Liver (tissue), 10 donors: ENCODE measurements at places on chromosomes 3 and 15. TPM values are rescaled to one million over a fixed set of nuclear protein-coding genes. Genes with fewer than 3 reads are reported as not detected.

Gene LAMB2
- 134 TPM for total RNA-seq

Gene TMC3
- not detected for total RNA-seq

Gene GXYLT2
- 0.08 TPM for total RNA-seq

DNA sequence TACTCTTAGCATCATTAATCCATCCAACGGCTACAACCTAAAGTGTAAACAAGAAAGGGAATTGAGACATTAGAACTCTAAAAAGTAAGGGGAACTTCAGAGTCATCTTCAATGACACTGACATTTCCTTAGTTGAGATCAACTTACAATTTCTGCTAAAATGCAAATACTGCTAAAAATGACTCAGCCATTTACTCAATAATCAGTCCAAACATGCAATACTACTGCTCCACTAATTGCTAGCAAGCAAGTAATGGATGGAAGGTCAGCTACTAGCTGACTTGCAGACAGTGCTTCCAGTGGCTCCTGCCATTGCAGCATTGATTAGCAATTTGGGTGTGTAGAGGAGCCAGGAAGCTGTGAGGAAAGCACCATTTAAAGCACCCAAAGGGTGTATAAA lies 28.4 kb downstream of the CD200R1L start:
- H3K4me1 ChIP-seq, result no peaks in the 10 kb centered on the region
- no peaks in the 10 kb centered on the region for H3K27me3 ChIP-seq
- no peak overlapping the region for H3K4me3 ChIP-seq
- no peak overlapping the region for H3K27ac ChIP-seq
- no peaks in the 10 kb centered on the region for H3K36me3 ChIP-seq

GRCh38 chr3:141537856-141538255 lies 51.0 kb downstream of the RASA2 start:
- no peaks in the 10 kb centered on the region for H3K4me1 ChIP-seq
- no peak for DNase-seq
- H3K27me3 ChIP-seq, result no peaks in the 10 kb centered on the region
- H3K4me3 ChIP-seq, result no peak overlapping the region
- no peak overlapping the region for H3K27ac ChIP-seq
- peaks cover 3% of the 10 kb centered on the region for H3K36me3 ChIP-seq

DNA sequence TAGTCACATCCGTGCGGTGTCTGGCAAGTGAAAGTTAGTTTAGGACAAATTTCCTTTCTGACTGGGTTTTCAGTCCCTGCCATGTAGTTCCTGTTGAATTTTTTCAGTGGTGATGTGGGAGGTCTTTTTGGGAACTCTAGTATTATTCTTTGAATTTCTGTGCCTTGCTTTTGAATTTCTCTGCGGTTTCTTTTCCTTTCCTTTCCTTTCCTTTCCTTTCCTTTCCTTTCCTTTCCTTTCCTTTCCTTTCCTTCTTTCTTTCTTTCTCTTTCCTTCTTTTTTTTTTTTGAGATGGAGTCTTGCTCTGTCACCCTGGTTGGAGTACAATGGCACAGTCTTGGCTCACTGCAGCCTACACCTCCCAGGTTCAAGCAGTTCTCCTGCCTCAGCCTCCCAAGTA lies 88.2 kb downstream of the CGNL1 start:
- H3K27me3 ChIP-seq, result no peaks in the 10 kb centered on the region
- no peaks in the 10 kb centered on the region for H3K4me1 ChIP-seq
- DNase-seq, result no peak
- H3K36me3 ChIP-seq, result peaks cover 15% of the 10 kb centered on the region
- no peak overlapping the region for H3K27ac ChIP-seq

- no peaks in the 10 kb centered on the region for H3K27me3 ChIP-seq
- peak within 1 kb of the TSS; percentile 16 for H3K27ac ChIP-seq
- peak within 1 kb of the TSS; percentile 89 for H3K4me3 ChIP-seq
- H3K4me1 ChIP-seq, result peaks cover 9% of the 10 kb centered on the region
- DNase-seq, result peak; percentile 97
These were observed at the start of gene FSIP1 for GRCh38 chr15:39782441-39783138. TSS of gene FSIP1 (minus strand) at chr15:39782841. CDS start at chr15:39776524, 6,317 bp downstream.

- no peaks in the 10 kb centered on the region for H3K4me1 ChIP-seq
- H3K27me3 ChIP-seq, result peaks cover 4% of the 10 kb centered on the region
- no peak overlapping the region for H3K4me3 ChIP-seq
- no peaks in the 10 kb centered on the region for H3K36me3 ChIP-seq
These were observed 91.1 kb upstream of the ALDH1A3 start for GRCh38 chr15:100788418-100789105.

GRCh38 chr3:120418446-120418845 lies 32.3 kb downstream of the FSTL1 start:
- no peaks in the 10 kb centered on the region for H3K27me3 ChIP-seq
- H3K4me3 ChIP-seq, result no peak overlapping the region
- no peak for DNase-seq
- H3K36me3 ChIP-seq, result no peaks in the 10 kb centered on the region
- peaks cover 28% of the 10 kb centered on the region for H3K4me1 ChIP-seq

GRCh38 chr3:167830007-167830406 lies 94.5 kb downstream of the SERPINI1 start:
- H3K4me1 ChIP-seq, result no peaks in the 10 kb centered on the region
- no peaks in the 10 kb centered on the region for H3K27me3 ChIP-seq
- H3K27ac ChIP-seq, result no peak overlapping the region
- DNase-seq, result no peak
- H3K4me3 ChIP-seq, result no peak overlapping the region

GRCh38 chr15:27045796-27046195 lies 74.8 kb downstream of the GABRG3 start:
- H3K27ac ChIP-seq, result no peak overlapping the region
- peaks cover 9% of the 10 kb centered on the region for H3K27me3 ChIP-seq
- DNase-seq, result no peak
- H3K4me3 ChIP-seq, result no peak overlapping the region
- H3K4me1 ChIP-seq, result no peaks in the 10 kb centered on the region
- H3K36me3 ChIP-seq, result no peaks in the 10 kb centered on the region

DNA sequence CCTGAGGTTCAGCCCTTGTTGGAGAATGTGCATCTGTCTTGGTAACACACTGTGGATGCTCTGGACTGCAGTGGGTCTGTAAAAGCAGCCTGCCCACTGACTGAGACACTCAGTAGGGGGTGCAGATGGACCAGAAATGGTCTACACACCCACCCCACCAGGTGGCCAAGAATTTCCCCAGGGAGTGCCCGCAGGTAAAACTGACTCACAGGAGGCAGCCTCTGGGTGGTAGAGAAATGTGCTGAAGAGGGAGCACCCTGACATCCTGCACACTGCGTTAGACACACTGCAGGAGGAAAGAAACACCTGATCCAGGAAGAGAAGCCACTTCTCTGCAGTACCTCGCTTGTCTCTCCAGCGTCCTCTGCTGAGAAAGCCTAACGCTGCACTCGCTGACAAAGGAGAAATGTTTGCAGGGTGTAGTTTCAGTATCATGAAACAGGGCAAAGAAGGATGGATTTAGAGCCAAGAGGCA lies 109.5 kb upstream of the ABHD17C start:
- no peaks in the 10 kb centered on the region for H3K36me3 ChIP-seq
- DNase-seq, result no peak
- H3K27me3 ChIP-seq, result no peaks in the 10 kb centered on the region
- no peak overlapping the region for H3K4me3 ChIP-seq
